ENCODE measurements at places on chromosomes 6 and 20. TPM values are rescaled to one million over a fixed set of nuclear protein-coding genes. Genes with fewer than 3 reads are reported as not detected.
A peak's percentile ranks its signal among the peaks of the same experiment; 100 is the strongest.

DNA sequence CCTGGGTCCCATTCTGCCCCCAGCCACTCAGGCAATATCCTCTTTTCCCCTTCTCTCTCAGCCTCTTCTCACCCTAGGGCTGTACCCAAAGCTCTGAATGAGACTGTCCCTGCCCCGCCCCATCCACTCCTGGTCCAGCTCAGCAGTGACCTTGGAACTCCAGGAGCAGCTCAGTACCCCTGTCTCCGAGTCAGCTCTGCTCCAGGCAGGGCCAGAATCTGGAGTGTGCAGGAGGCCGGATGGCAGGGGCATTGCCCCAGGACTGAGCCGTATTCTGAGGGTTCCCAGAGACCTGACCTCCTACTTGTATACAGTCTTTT, 2.0 kb upstream of the RAET1G start:
- peaks cover 18% of the 10 kb centered on the region for H3K27me3 ChIP-seq
- peaks cover 29% of the 10 kb centered on the region for H3K4me1 ChIP-seq
- no peaks in the 10 kb centered on the region for H3K36me3 ChIP-seq
- H3K4me3 ChIP-seq, result peak overlapping the region; percentile 56
- H3K27ac ChIP-seq, result no peak overlapping the region

GRCh38 chr6:138593124-138593877, 94.0 kb upstream of the NHSL1 start:
- H3K27me3 ChIP-seq, result no peaks in the 10 kb centered on the region
- peak overlapping the region; percentile 12 for H3K4me3 ChIP-seq
- peaks cover 2% of the 10 kb centered on the region for H3K36me3 ChIP-seq
- peak; percentile 76 for DNase-seq
- peak overlapping the region; percentile 70 for H3K27ac ChIP-seq

GRCh38 chr6:36997811-36998722, 7.4 kb upstream of the FGD2 start:
- DNase-seq, result peak; percentile 67
- no peak overlapping the region for H3K4me3 ChIP-seq
- peak overlapping the region; percentile 77 for H3K27ac ChIP-seq
- no peaks in the 10 kb centered on the region for H3K27me3 ChIP-seq
- peaks cover 14% of the 10 kb centered on the region for H3K4me1 ChIP-seq
- H3K36me3 ChIP-seq, result no peaks in the 10 kb centered on the region

DNA sequence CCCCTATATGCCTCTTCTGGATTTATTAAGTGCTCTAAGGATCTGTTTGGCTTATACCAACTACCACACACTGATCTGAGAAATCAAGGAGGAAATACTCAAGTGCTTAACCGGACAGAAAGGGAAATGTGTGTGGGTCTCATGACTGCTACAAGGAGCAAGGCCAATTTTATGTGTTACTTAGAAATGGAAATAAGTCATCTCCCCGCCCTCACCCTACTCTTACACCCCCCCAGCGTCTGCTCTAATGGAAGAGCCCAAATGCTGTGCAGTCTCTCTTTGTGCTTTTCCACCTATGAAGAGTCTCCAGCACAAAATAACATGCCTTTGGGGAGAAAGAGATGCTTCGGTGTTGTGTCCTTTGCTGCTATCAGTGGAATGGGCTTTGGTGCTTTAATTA, 428.8 kb upstream of the ARID1B start:
- H3K36me3 ChIP-seq, result no peaks in the 10 kb centered on the region
- no peaks in the 10 kb centered on the region for H3K4me1 ChIP-seq
- no peak overlapping the region for H3K4me3 ChIP-seq
- peak overlapping the region; percentile 27 for H3K27ac ChIP-seq
- no peak for DNase-seq
- no peaks in the 10 kb centered on the region for H3K27me3 ChIP-seq

DNA sequence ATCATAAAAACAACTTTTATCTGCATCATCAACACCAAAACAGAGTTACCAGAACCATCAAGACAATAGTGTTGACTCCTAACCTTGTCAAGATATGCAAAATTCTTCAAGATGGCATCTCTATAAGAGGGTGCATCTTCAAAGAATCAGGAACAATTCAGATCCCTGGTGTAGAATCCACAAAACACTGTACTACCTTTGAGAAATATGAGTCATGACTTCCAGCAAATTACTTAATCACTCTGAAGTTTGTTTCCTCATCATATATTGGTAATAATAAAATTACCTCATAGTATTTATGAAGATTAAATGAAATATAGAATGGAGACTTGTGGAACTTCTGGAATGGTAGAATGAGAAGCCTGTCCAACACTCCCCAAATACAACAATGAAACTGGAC, 221.3 kb upstream of the SUPT3H start:
- no peak overlapping the region for H3K27ac ChIP-seq
- no peaks in the 10 kb centered on the region for H3K4me1 ChIP-seq
- no peaks in the 10 kb centered on the region for H3K36me3 ChIP-seq
- no peaks in the 10 kb centered on the region for H3K27me3 ChIP-seq

DNA sequence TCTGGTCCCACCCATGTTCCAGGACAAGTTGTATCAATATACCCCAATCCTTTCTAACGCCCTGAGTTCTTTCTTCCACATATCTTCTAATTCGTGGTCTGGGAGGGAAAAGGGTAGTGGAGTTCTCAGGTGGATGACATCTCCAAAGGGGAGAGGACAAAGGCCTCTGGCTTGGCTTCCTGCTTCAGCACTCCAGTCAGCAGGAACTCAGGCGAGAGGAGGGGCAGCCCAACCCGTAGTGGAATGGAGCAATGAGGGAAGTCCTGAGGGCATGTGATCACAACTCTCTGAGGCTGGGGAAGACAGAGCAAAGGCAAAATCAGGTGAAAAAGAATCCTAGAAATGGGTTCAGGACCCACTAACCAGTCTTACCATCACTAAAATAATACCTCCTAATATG, 9.6 kb upstream of the NRM start:
- peaks cover 39% of the 10 kb centered on the region for H3K36me3 ChIP-seq
- no peaks in the 10 kb centered on the region for H3K27me3 ChIP-seq
- no peaks in the 10 kb centered on the region for H3K4me1 ChIP-seq
- H3K4me3 ChIP-seq, result no peak overlapping the region

DNA sequence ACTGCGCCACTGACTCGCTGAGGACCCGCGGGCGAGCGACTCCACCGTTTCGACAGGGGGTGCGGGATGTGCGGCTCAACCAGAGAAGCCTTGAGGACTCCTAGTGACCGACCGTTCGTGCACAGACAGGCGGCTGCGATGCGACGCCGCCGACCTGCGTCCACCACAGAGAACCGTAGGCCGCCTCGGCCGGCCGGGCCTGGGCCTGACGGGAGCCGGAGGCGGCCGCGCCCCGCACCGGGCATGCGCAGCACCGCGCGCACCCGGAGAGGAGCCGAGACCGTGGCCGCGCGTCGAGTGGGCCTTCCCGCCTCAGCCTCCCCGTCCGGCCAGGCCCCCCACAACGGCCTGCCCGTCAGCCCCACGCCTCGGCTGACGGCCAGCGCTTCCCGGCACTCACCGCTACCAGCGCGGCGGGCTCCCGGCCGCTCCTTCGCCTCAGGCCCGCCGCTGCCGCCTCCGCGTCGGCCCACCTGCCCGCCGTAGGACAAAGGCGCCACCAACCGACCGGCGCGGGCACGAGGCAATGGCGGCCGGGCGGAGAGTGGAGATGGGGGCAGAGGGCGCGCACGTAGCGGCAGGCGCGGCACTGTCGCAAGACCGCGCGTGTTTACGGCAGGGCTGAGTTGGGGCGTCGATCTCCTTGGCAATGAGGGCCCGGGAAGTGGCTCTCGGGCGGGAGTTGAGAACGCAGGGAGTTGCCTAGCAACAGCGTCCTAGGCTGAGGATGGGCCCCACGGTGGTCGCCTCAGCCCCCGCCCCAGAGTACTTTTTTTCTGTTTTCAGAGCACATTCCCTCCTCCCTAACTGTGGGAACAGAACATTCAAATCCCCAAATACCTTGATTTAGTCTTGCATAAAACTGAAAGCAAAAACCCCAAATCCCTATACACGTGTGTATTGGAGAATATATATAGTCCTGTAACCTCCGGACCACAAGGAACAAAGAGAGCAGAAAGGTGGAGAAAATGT, at the start of gene NCOA5:
NCOA5 (minus strand) TSS at position 546 of the 972 bp plus-strand sequence. CDS start 10,538 bp downstream, outside the sequence.
- peak; percentile 95 for DNase-seq
- peak within 1 kb of the TSS; percentile 98 for H3K27ac ChIP-seq
- peaks cover 48% of the 10 kb centered on the region for H3K4me1 ChIP-seq
- H3K27me3 ChIP-seq, result no peaks in the 10 kb centered on the region
- no peaks in the 10 kb centered on the region for H3K36me3 ChIP-seq

DNA sequence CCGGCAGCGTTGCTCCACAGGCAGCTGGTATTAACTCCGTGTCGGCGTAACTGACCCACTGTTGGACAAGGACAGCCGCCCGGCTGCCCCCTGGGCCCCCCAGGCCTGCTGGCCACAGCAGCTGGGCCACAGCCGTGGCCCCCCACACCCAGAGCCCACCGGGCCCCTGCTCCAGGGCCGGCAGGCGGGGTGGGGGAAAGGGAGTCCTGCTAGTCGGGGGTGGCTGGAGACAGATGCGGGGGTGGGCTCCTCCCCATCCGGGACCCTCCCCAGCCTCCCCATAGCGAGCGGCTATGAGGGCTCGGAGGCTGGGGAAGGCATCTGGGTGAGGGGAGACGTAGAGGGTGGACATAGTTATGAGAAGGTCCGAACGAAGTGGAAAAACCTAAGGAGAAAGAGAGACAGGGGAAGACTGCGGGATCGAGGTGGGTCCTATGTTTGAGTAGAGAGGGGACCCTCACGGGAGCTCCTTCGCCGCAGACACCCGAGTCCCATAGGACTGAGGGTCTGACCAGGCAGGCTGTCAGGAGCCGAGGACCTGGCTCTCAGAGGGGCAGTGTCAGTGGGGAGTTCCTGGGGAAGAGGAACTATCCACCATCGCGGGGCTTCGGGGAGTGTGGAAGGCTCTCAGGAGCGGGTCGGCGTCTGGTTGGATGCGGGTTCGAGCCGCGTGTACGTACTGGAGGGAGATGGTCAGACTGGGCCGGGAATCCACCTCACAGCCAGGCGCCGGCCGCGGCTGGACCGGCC, 511 bp downstream of the VARS1 start:
- peak overlapping the region; percentile 70 for H3K4me3 ChIP-seq
- H3K4me1 ChIP-seq, result peaks cover 43% of the 10 kb centered on the region
- peaks cover 24% of the 10 kb centered on the region for H3K36me3 ChIP-seq
- no peaks in the 10 kb centered on the region for H3K27me3 ChIP-seq

DNA sequence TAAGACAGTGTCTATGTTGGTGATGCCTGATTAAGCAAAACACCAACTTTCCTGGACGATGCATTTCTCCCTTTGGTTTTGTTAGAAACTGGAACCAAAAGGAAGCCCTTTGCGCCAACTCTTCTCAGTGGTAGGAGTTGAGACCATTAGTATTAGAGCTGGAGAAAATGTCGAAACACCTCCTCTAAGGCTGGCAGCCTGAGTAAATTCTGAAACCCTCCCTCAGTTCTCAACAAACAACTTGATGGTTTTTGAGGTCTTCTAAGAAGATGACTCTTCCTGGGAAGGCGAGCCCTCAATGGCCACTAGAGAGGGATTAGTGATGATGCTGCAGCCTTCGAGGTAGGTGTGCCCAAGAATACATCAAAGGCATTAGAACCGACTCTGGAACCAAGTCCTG, 78.4 kb upstream of the CCN6 start:
- no peaks in the 10 kb centered on the region for H3K27me3 ChIP-seq
- DNase-seq, result no peak
- no peaks in the 10 kb centered on the region for H3K36me3 ChIP-seq
- peaks cover 16% of the 10 kb centered on the region for H3K4me1 ChIP-seq
- H3K27ac ChIP-seq, result no peak overlapping the region

- H3K27me3 ChIP-seq, result no peaks in the 10 kb centered on the region
- no peak for DNase-seq
- no peak overlapping the region for H3K4me3 ChIP-seq
- H3K4me1 ChIP-seq, result no peaks in the 10 kb centered on the region
- no peaks in the 10 kb centered on the region for H3K36me3 ChIP-seq
These were observed 404.8 kb downstream of the CD109 start for GRCh38 chr6:74100719-74101287.

DNA sequence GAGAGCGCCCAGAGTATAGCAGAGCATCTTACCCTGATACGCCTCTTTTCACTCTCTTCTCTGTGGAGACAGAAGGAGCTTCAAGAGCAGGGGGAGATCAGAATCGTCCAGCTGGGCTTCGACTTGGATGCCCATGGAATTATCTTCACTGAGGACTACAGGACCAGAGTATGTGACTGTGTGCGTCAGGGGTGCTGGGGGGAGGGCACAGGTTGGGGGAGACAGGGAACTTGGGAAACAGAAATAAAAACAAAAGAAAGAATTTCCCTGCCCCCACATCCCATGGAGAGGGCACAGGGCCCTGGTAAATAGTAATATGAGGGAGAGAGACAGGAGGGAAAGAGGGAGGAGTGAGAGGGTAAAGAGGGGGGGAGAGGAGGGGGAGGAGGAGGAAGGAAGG, 3.0 kb upstream of the C4A start:
- H3K27ac ChIP-seq, result no peak overlapping the region
- no peak overlapping the region for H3K4me3 ChIP-seq
- H3K36me3 ChIP-seq, result peaks cover 16% of the 10 kb centered on the region
- DNase-seq, result no peak
- no peaks in the 10 kb centered on the region for H3K27me3 ChIP-seq
- H3K4me1 ChIP-seq, result peaks cover 1% of the 10 kb centered on the region

DNA sequence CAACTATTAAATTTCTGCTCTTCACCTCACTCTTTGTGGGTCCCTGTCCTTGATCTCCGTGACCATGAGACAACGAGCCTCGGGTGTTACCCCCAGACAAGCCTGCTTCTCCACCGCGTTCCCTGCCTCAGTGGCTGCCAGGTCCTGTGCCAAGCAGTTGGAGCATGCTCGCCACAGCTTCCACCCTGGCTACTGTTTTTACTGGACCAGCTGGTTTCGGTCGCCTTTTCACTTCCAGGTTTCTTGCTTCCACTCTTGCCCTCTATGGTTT, 5.6 kb downstream of the TP53RK start:
- H3K36me3 ChIP-seq, result peaks cover 10% of the 10 kb centered on the region
- DNase-seq, result no peak
- H3K4me3 ChIP-seq, result peak overlapping the region; percentile 37
- H3K4me1 ChIP-seq, result peaks cover 45% of the 10 kb centered on the region
- H3K27me3 ChIP-seq, result no peaks in the 10 kb centered on the region
- H3K27ac ChIP-seq, result peak overlapping the region; percentile 83

Gene GNMT
- not detected for total RNA-seq

Gene MARCKS
- 49.3 TPM for total RNA-seq

Gene MMP24
- 0.44 TPM for total RNA-seq

Gene PLCG1
- total RNA-seq, result 87.5 TPM

Gene AGPAT4
- total RNA-seq, result 1.1 TPM

Gene SGK2
- total RNA-seq, result 15.0 TPM

Gene KLHDC3
- 86.1 TPM for total RNA-seq

Gene FAM217A
- total RNA-seq, result not detected

Gene LAMA2
- 15.1 TPM for total RNA-seq

Gene STK4
- 63.9 TPM for total RNA-seq

Gene EDN3
- total RNA-seq, result 0.97 TPM

Gene CPNE5
- 0.64 TPM for total RNA-seq

Gene NMBR
- total RNA-seq, result not detected

Data from suprapubic skin (tissue), 4 donors.